Activated T-helper 1 cell treated with anti-CD3 and anti-CD28 coated beads, Interleukin-2, amount 50 U/mL, for 16 hours (primary cell): ENCODE measurements at places on chromosomes 5 and 9.

DNA sequence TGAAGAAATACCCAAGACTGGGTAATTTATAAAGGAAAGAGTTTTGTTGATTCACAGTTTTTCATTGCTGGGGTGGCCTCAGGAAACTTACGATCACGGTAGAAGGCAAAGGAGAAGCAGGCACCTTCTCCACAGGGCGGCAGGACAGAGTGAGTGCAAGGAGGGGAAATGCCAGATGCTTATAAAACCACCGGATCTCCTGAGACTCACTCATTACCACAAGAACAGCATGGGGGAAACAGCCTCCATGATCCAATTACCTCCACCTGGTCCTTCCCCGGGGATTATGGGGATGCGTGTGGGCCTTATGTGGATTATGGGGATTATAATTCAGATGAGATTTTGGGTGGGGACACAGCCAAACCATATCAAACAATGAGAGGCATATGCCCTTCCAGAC lies 18.5 kb upstream of the RORB start:
- DNase-seq = no peak

DNA sequence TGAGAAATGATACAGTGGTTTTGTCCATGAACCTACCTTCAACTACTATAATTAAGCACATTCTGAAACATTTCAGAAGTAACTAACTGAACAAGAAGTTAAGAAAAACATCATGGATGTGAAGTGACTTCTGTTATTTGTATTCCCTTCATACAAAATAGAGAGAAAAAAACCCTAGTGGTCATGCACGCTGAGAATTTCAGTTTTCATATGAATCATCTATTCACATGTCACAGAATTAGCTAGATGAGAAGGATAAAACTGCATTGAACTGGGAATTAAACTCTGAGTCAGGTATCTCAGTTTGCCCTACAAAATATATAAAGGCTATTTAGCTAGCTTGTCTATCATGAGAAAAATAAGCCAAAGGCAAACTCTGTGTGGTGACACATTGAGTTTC lies 451.8 kb upstream of the FTMT start:
- no peak for DNase-seq

GRCh38 chr5:125348936-125349831 lies 602.7 kb upstream of the ZNF608 start:
- no peak for DNase-seq

DNA sequence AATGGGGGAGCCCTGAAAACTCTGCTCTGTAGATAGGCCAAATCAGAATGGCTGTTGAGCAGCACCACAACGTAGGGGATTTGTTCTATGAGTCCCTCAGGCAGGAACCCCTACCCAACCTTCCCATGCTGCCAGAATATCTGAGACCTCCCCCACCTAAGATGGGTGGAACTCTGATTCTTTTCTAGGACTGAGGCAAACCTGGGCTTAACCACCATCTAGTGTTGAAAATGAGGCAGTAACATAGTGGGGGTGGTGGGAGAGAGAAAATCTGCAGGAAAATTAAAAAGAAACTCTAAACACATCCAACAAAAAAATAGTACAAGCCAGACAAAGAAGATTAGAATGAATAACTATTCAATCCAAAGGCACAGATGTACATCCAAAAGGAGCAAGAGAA lies 228.4 kb downstream of the ATPSCKMT start:
- DNase-seq = no peak
